Glutamatergic neuron (in vitro differentiated cells): ENCODE measurements at places on chromosomes 5 and 9. TPM values are rescaled to one million over a fixed set of nuclear protein-coding genes. Genes with fewer than 3 reads are reported as not detected.

CAMK4 gene
- total RNA-seq: 33.7 TPM

LHFPL2 gene
- 2.5 TPM for total RNA-seq

ADGRD2 gene
- not detected for total RNA-seq

ACOT12 gene
- not detected for total RNA-seq

PALM2AKAP2 gene
- 1.0 TPM for total RNA-seq

LCP2 gene
- not detected for total RNA-seq

C5orf34 gene
- total RNA-seq: 10.2 TPM

FAM81B gene
- total RNA-seq: not detected

PCDHGC5 gene
- 4.0 TPM for total RNA-seq

SLC46A2 gene
- not detected for total RNA-seq

CCL27 gene
- 1.7 TPM for total RNA-seq

AP3B1 gene
- 14.3 TPM for total RNA-seq

RFESD gene
- total RNA-seq: 1.1 TPM

CATSPER3 gene
- total RNA-seq: 0.54 TPM

FBP1 gene
- total RNA-seq: not detected

IRX4 gene
- total RNA-seq: 0.20 TPM

MYMK gene
- not detected for total RNA-seq

PRR16 gene
- 0.25 TPM for total RNA-seq
